Activated T-helper 1 cell treated with anti-CD3 and anti-CD28 coated beads, Interleukin-2, amount 50 U/mL, for 16 hours (primary cell): ENCODE measurements at places on chromosomes 4 and X.

DNA sequence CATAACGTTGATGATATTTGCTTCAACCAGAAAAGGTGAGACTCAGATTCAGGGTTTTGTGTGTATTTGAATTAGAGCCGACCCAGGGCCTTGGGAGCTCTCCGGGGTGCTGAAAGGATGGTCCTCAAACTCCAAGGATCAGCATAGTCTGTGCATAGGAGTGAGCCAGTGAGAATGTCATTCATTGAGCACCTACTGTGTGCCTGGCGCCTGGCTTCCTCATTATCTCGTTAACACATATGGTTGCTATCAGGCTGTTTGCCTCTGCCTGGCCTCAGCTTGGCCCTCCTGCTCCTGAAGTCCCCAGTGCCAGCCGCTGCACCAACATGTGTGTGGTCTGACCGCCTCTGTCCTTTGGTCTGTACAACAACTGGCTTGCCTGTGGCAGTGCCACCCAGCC, 25.1 kb upstream of the JAKMIP1 start:
- DNase-seq = no peak

- DNase-seq = no peak
Measured at GRCh38 chrX:5979338-5979737, 249.3 kb downstream of the NLGN4X start.

GRCh38 chr4:154158361-154159155, 333.0 kb downstream of the DCHS2 start:
- DNase-seq = no peak

DNA sequence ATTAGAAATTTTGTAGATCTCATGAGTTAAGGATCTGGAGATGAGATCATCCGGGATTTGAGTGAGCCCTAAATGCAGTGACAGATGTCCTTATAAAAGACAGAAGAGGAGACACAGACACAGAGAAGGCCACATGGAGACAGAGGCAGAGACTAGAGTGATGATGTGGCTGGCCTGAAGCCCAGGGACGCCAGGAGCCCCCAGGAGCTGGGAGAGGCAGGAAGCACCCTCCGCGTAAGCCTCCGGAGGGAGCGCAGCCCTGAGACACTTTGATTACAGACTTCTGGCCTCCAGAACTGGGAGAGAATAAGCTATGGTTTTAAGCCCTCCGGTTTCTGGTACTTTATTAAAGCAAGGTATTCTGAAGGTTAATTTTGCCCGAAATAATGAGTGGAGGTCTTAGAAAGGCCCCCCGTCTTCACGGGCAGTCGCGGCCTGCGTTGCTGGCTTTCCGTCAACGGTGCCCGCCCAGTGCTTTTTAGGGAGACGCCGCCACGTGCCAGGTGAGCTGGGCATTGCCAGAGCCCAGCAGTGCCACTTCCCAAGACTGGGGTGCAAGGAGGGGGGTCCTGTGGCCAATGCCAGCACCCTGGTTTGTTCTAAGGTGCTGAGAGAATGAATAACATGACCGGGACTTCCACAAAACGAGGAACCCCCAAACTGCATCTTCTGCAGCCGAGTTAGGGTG, 8.1 kb downstream of the DHRSX start:
- no peak for DNase-seq

DNA sequence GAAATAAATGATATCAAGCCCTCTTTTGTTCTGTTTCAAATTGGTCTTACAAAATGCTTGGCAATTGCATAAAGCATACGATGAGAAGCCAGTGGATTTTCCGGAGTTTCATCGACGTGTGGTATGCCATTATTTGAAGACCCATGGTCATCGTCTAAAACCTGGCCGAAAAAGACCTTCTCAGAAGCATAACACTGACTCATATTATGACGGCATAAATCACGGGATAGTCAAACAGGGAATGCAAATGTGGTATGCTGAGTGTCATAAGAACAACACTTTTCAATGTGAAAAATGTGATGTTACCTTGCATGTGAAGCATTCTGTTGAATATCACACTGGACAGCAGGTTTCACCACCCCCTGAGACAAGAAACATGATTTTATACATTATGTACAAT, 695.2 kb downstream of the GRXCR1 start:
- no peak for DNase-seq

DNA sequence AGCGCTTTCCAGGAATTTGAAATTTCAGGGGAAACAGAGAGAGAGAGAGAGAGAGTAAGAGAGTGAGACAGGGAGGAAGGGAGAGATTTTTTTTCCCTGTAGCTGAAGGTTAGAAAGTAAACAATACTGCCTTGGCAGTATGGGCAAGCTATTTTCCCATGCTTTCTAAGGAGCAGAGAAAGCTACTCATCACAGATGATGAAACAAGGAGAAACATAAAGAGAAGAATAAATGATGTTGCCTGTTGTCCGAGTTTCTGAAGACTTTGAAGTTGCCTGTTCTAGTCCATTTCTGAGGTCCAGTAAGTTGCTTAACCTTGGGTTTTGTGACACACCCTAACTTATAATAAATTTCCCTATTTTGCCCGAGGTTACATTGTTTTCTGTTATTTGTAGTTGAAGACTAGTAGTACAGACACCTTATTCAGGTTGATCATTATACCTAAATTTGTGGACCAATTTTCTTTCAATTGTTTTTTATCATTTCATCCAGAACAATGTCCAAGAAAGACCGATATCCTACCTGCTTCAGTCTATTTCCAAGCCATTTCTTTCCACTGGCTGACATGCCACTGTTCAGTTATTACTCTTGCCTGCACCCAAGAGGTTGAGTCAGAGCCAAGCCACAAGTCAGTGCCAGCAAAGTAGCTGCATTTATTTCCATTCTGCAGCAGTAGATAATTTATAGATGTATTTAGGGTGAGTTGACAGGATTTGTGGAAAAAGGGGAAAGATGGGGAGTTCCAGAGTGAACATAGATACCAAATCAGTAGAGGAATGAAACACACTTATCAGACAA, 49.7 kb upstream of the SLC16A2 start:
- DNase-seq = no peak

DNA sequence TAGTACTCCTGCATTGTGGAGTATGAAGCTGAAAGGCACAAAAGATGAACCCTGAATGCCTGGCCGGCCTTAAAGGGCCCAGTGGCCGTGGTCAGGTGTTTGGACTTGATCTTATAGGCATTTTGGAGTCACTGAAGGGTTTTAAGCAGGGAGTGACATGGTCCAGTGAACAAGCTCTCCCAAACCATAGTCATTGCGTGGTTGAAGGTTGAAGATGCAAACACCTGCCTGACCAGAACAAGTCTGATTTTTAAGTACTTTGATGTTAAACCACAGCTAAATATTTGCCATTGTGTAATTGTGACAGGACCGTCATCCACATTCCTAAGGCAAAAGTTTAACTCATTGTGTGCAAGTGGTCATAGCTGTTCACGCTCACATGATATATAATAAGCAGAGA, 3.3 kb downstream of the STK32B start:
- no peak for DNase-seq
